C1 segment of cervical spinal cord (tissue), 14 donors: ENCODE measurements at places on chromosomes 7 and 10.

- peak; percentile 29 for DNase-seq
Observed at GRCh38 chr7:138460649-138461607, 869 bp downstream of the TRIM24 start.

GRCh38 chr10:66964946-66965345 is 39.1 kb downstream of the LRRTM3 start:
- no peak for DNase-seq

- DNase-seq: no peak
Observed at GRCh38 chr7:149547126-149547525, 49.5 kb upstream of the ZNF746 start.

DNA sequence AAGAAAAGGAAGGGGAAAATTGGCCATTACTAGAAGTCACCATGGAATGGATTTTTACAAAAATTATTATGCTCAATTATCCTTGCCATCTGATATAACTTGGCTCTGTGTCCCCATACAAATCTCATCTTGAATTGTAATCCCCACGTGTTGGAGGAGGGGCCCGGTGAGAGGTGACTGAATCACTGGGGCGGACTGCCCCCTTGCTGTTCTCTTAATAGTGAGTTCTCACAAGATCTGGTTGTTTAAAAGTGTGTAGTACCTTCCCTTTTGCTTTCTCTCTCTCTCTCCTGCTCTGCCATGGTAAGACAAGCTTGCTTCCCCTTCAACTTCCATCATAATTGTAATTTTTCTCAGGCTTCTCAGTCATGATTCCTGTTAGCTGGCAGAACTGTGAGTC is 1023.6 kb downstream of the XPNPEP1 start:
- no peak for DNase-seq

DNA sequence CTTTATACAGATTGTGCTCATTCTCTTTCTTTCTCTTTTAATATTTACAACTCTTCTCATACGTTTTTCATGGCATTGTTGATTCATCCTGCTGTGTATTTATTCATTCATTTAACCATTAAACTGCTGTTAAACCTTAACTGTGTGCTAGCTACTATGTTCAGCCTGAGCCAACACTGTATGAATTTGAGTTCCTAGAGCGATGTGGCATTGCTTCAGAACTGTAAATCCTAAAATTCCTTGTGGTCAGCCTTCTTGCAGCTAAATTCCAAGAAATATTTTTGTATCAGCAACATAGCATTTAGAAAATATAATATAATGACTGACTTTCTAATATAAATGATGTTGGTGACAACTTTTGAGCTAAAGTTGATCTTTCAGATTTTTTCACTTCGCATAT is 184.7 kb upstream of the FZD1 start:
- no peak for DNase-seq

DNA sequence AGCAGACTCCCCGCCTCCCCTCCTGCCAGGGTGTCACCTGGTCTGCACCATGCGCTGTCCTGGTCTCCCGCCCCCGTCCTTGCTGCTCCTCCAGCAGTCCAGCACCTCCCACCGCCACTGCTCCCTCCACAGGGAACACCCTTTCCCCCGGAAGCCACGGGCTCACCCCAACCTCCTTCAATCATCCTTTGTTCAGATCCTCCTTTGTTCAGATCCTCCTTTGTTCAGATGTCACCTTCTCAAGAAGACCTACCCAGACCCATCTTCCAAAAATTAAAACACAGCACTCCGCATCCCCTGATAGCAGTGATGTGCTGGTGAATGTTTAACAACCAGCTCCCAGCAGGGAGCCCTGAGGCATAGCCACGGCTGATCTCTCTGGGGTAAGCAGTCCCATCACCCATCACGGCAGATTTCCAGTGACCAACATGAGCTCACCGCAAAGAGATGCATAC is 237.7 kb downstream of the USP6NL start:
- no peak for DNase-seq
